DMS53 (cell line): ENCODE measurements at places on chromosomes 7 and 10.
A peak's percentile ranks its signal among the peaks of the same experiment; 100 is the strongest.

DNA sequence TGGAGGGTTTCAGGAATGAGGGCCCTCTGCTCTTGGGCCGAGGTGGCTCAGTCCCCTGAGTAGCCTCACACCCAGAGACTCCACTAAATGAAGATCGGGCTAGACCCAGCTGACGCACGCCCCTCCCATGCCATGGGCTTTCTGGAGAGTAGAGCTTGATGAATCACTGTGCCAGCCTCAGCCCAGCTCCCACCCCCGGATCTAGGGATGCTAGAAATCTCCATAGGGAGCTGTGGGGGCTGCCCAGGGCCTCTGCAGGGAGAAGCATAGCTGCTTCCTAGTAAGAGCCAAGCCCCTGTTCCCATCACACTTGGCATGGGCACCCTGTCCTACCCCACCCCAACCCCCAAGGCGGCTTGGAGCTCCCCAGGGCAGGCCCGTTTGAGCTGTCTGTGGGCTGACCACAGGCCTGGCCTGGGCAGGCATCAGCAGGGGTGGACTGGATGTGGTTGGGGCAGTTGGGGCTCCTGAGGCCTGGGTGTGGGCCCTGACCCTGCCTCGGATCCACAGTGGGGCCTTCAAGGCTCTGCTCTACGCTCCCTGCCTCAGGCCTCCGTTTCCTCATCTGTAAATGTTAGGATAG, 121.2 kb downstream of the ZMIZ1 start:
- no peak for DNase-seq

DNA sequence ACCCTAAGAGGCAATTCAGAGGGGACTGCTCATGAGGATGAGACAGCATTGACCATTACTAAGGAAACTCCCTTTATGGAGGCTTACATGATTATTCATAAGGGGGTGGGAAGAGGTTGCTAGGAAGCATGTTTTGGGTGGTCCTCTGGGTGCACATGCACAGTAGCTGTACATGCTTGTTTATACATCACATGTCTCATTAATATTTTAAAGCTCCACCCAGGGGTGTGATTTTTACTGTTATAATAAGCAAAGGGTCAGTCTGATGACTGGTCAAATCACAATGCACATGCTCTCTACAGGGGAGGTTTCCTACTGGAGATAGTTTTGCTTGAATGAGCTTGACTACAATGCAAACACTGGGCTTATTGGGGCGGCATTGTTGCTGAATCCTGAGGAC, 23.8 kb upstream of the PPP1R9A start:
- DNase-seq, result peak; percentile 15

- no peak for DNase-seq
These were observed 213.4 kb downstream of the GALNT17 start for GRCh38 chr7:71345117-71345884.

- no peak for DNase-seq
These were observed 73.3 kb downstream of the CREB3L2 start for GRCh38 chr7:137928626-137929025.

GRCh38 chr7:3955751-3956696, 655.0 kb downstream of the SDK1 start:
- DNase-seq, result peak; percentile 84

DNA sequence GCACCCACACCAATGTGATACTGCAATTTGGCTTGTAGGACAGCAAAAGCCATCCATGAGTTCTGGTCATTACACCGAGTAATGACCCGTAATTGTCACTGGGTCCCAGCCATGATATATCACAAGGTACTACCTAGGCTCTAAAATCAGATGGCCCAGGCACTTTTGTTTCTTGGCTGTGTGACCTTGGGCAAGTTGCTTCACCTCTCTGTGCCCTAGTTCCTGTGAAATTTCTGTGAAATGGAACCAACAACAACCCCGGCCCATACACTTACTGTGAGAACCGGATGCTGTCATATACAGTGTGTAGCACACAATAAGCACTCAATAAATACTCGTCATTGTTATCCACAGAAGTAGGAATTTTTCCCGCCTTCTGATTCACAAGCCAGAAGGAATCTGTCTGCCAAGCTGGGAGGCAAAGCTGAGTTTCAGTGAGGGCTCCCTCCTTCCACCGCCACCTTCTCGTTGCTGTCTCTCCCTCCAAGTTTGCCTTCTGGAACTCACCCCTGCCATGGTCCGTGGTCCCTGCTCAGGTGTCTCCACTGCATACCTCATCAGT, 6.4 kb upstream of the CYTH3 start:
- DNase-seq, result no peak

- peak; percentile 88 for DNase-seq
These were observed 1.9 kb upstream of the PLAU start for GRCh38 chr10:73908853-73909539.

GRCh38 chr7:46558482-46559193, 637.6 kb upstream of the IGFBP3 start:
- DNase-seq, result peak; percentile 20

- no peak for DNase-seq
These were observed 13.7 kb upstream of the DLG5 start for GRCh38 chr10:77940225-77940624.

DNA sequence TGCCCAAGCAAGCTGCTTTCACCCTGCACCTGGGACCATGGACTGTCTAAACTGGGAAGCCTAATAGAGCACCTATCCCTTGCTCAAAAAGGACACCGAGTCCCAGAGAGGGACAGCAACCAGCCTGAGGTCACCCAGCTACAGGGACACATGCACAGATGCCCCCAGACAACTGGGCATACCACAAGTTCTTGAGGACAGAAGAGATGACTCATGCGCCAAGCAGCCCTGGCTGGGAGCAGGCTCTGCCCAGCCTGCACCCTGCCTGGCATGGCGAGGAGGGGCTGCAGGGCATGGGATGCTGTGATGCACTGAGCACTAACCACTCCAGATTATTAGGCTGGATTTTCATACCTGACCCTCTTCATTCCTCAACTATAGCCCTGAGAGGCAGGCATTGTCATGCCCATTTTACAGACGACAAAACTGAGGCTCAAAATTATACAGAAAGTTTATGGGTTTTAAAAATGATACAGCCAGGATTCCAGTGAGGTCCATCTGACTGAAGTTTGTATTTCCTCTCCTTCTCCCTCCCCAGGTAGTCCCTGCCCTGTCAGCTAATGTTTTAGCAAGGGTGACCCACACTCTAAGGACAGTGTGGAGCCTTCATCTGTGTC, 289.3 kb upstream of the ZMIZ1 start:
- peak; percentile 90 for DNase-seq

GRCh38 chr7:52369922-52370321, 665.5 kb upstream of the POM121L12 start:
- no peak for DNase-seq

DNA sequence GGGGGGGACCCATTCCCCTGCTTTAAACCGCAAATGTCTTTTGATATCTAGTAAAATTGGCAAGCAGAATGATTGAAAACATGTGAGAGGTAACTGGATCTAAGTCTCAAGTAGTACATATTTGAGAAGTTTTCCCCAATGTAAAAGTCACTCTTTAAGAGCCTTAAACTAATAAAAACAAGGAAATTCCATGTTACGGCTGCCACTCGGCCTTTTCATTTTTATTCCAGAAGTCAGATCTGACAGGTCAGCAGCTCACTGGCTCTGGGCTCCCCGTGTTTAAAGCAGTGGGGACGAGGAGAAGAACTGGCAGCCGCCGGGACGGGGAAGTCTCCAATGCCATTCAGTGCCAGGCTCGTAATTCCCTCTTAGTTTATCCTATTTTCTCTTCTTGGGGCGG, 80.7 kb downstream of the CUX1 start:
- DNase-seq, result no peak

- peak; percentile 78 for DNase-seq
These were observed 103.8 kb upstream of the AKR1E2 start for GRCh38 chr10:4721999-4722753.

DNA sequence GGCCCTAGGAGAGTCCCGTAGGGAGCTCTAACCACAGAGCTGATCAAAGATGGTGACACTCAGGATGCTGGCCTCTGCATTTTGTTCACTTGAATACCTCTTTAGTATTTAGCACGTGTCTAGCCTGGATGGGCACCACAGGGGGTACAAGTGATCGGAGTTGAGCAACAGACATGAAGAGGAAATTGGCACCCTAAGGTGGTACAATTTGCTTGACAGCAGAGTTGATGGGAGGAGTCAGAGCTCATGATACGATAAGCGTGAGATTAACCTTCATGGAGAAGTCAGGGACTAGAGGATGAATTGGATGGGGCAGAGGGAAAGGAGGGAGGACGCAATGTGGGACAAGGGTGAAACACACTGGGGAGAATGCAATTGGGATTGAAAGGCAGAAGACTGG, 9.9 kb upstream of the ZNF212 start:
- peak; percentile 28 for DNase-seq
